ENCODE measurements at places on chromosomes 4 and X.

GRCh38 chrX:37378404-37378803 lies 29.2 kb downstream of the PRRG1 start:
- no peak for DNase-seq

DNA sequence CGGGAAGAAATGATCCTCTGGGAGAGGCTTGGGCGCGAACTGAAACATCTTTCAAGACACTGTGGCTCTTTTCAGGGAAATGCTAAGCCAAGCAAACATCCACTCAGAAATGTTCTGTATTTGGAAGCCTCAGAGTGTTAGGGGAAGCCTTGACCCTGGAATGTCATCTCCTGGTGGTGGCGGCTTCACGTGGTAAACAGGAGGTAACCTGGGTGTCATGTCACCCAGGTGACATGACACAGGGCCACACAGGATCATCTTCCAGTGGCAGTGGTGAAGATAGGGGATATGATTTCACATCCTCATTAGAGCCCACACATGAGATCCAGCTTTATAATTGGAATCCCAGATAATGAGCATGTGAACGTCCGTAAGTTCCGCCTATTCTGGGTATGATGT lies 140.0 kb downstream of the TBL1X start:
- DNase-seq = no peak

- DNase-seq = no peak
These were observed 58.6 kb upstream of the ALB start for GRCh38 chr4:73345399-73345975.

DNA sequence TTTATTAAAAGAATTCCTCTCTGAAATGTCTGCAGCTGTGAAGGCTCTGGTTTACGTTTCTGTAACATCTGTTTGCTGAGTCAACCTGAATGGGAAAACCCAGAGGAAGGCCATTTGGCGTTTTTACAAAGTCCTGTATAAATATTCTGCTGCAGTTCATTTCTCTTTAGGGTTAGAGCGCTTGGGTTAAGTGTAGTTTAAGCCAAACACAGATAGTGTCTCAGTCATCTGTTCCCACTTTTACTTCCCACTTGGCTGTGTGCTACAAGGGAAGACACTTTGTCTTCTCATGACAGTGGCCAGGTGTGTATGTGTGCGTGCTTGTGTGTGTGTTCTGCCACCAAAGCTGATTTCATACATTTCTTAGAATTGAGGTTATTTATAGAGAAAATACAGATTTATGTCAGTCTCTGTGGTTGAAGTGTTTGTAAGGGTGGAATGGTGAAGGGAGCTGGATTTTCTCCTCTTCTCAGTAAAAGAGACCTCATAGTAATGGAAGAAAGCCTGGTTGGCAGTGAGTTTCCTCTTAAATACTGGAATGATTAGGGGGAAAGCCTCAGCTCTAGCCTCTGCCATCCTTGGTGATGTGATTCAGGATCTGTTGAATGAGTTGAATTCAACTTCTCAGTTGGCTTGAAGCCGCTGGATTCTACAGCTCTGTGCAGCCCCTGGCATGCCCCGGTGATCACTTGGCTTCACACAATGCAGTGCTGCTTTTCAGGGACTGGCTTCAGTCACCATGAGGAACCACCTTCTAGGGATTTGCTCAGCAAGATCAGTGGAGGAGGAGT lies 50.6 kb downstream of the JADE1 start:
- DNase-seq = no peak

GRCh38 chrX:53039236-53039635 lies 9.4 kb upstream of the GPR173 start:
- DNase-seq = no peak

- DNase-seq = no peak
These were observed 70.1 kb downstream of the MID1IP1 start for GRCh38 chrX:38871129-38872029.

DNA sequence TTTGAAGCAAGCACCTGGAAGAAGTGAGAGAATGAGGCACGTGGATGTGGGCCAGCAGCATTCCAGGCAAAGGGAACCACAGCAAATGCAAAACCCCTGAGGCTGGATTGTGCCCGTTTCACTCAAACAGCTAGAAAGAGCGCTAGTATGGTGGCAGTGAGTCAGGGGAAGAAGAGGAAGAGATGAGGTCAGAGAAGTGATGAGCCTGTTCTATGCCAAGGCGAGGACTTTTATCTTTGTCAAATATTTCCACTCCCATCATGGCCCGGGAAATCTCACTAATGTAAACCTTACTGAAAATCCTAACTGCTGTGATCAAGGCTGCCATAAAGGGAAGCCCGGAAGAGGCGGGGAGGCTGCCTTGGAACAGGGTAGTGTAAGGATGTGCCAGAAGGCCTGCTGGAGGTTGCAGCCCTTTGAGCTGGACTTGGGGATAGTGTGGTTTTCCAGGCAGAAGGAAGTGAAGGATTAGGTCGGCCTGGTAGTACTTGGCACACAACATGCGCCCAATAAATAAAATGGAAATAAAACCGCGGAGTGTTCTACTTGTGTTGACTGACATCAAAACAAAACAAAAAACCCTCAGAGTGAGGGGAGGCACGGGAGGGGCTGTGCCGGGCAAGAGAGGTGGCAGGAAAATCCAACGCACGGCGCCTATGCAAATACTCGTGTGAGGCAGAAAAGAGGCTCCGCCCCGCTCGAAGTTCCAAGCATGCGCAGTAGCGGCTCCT lies 1.2 kb upstream of the CDK16 start:
- DNase-seq = peak; percentile 24

DNA sequence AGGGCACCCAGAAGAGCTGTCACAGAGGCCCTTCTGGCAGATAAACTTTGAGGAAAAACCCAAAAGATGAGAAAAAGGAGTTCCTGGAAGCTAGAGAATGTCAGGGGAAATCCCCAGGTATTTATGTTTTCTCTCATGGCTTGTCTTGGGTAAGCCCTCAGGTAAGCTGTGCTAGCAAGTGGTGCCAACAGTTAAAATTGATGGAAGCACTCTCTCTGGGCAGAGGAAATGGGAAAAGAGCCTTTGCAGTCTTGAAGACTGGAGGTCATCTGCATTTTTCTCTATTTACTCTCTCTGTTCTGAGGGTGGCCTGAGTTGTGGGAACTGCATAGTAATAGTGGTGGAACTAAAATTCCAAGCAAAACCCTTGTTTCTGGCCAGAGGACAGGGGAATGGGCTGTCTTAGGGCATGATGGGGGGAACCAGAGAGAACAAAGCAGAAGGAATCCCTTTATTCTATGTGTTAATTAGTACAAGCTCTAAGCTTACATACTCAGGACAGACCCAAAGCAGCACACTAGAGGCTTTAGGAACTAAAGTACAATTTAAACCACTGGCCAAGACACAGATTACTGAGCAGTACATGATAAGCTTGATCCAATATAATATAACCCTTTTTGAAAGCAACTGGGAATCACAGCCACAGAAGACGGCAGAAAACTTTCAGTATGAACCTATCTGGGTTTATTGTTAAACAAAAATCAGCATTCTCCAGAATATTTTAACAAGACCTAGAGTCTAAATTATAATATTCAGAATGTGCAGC lies 53.3 kb upstream of the SLC10A4 start:
- no peak for DNase-seq

DNA sequence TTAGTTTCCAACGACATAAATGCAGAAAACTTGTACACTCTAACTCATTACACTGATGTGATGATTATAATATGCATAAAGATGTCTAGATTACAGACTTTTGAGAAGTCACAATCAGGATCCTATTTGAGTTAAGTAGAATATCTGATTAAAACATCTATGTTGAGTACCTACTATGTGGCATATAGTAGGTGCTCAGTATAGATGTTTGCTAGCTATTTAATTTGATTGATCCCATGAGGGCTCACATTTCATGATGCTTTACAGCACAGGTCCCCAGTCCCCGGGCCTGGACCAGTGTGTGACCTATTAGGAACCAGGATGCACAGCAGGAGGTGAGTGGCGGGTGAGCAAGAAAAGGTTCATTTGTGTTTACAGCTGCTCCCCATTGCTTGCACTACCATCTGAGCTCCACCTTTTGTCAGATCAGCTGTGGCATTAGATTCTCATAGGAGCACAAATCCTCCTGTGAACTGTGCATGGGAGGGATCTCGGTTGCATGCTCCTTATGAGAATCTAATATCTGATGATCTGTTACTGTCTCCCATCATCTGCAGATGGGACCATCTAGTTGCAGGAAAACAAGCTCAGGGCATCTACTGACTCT lies 33.0 kb upstream of the CXCL8 start:
- no peak for DNase-seq

- DNase-seq = no peak
These were observed 7.4 kb upstream of the FGF13 start for GRCh38 chrX:138718941-138719340.

- no peak for DNase-seq
These were observed 44.6 kb downstream of the FGFBP1 start for GRCh38 chr4:15893962-15894361.

DNA sequence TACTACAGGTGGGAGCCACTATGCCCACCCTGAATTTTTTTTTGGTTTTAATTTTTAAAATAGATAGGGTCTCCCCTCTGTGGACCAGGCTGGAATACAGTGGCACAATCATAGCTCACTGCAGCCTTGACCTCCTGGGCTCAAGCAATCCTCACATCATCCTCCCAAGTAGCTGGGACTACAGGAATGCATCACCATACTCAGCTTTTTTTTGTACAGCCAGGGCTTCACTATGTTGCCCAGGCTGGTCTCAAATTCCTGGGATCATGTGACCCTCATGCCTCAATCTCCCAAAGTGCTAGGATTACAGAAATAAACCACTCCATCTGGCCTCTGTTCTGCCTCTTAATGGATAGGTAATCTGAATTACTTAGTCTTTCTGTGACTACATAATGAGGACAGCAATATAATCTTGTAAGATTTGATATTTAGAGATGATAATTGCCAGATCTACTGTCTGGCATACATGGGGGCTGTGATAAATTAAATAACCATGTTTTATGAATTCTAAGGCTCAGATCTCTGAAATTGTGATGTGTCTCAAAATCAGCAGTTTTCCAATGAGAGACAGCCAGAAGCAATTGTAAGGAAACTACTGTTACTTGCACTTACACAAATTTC lies 26.7 kb downstream of the PDS5A start:
- no peak for DNase-seq

- DNase-seq = no peak
These were observed 38.3 kb upstream of the KLHL8 start for GRCh38 chr4:87258677-87259076.

DNA sequence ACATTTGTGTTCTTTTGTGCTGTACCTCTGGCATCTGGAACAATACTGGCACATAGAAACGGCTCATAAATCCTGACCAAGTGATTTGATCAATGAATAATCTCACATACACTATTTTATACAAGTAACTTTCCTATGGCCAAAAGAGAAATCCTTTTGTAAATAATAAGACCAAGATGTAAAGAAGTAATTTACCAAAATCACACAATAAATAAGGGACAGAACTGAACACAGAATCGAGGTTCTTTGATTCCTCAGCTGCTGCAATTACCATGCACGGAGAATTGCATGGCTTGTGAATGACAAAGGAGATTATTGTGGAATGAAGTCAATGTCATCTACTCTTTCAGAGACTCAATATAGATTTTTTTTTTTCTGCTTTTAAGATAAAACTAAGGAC lies 576.8 kb upstream of the SMIM31 start:
- DNase-seq = no peak

DNA sequence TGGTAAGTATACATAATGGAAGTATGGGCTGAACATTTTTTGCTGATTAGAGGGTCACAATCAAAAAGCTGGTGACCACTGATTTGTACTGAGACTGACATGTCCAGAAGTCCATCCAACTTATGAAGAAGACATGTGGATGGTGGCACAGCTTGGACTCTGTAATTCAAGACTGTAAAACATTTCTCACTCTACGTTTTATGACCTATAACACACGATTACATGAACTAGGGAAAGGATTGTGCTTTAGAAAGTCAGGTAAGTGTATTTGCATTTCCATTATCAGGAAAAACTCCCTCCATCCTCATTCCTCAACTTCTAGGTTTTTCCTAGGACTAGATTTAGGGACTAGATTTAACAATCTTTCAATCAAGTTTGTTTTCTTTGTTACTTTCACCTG lies 30.5 kb upstream of the OCIAD2 start:
- DNase-seq = no peak

GRCh38 chr4:17788956-17789355 lies 7.5 kb upstream of the FAM184B start:
- no peak for DNase-seq

GRCh38 chrX:40439625-40440532 lies 140.9 kb upstream of the ATP6AP2 start:
- DNase-seq = no peak

DNA sequence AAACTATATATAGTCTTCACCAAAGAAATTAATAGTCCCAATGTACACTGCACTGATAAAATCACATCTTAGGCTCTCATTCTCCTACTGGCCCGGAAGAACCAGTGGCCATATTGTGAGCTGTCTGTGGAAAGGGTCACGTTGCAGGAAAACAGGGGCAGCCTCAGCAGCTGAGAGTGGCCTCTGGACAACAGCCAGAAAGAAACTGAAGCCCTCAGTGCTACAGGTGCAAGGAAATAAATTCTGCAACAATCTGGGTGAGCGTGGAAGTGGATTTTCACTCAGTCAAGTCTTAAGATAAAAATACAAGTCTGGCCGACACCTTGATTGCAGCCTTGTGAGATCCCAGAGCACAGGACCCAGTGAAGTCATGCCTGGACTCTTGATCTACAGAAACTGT lies 3.2 kb upstream of the SLC25A14 start:
- no peak for DNase-seq

DNA sequence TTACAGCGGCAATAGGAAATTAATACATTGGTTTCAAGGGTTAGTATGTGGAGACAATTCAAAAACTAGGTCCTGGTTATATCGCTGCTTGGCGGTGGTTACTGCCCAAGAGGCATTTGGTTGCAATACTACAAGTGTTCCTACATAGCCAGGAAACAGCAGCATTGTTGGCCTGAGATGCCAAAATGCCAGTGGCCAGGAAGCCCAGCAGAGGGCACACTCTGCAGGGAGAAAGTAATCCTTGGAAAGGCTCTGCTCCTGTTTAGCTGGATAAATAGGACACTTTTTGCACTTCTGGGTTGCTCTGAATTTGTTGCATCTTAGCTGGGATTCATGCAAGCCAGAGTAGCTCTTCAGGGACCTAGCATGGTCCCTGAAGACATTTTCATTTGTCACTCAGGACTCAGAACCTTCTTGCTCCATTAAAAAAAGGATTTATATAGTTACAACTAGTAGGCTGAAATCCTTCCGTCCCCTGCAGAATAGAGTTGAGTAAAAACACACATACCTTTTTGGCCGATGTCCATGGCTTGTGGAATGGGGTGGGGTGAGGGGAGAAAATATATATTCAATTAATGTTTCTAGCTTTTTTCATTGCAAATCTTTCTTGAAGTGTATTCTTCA lies 8.1 kb upstream of the GPR119 start:
- no peak for DNase-seq

Data from bone marrow (tissue), 2 donors.